Umbilical cord (tissue), 2 donors: ENCODE measurements at places on chromosomes 7 and 10.

DNA sequence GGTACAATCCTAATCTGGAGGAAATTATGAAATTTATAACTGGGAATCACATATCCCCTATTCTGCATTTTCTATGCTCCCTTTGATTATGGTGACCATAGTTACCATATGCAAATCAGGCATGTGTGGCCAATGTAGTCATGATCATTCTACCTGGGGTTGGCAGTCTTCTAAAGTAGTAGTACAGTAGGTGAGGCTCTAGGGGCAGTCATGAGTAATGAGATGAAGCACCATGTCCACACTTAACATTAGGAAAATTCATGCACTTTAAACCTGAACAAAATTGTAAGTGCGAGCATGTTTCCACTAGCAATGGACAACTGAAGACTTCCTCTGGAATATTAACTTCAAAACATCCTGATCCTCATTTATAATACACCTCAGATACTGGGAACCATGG is 545.9 kb downstream of the SUGCT start:
- no peak for DNase-seq

- DNase-seq: no peak
These were observed 756.3 kb downstream of the AUTS2 start for GRCh38 chr7:70354409-70355169.

GRCh38 chr10:103758294-103758681 is 97.1 kb downstream of the SH3PXD2A start:
- DNase-seq: no peak

DNA sequence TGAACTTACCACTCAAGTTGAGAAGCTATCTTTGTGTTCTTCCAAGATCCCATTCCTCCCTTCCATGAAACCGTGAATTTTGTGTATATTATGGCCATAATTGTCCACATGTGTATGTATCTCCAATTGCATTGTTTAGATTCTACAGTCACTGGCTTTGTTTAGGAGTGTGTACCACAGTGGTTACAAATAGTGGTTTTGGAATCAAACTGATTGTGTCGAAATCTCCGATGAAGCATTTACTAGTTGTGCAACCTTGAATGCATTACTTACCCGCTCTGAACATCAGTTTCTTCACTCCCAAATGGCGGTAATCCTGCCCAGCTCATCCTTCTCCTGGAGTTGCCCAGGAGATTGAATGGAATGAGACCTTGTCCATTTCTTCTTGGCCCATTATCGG is 145.0 kb upstream of the ZNF32 start:
- DNase-seq: no peak

GRCh38 chr10:100968863-100969186 is 479 bp upstream of the SEMA4G start:
- DNase-seq: no peak

- no peak for DNase-seq
These were observed 1147.3 kb downstream of the XPNPEP1 start for GRCh38 chr10:108775911-108776475.

DNA sequence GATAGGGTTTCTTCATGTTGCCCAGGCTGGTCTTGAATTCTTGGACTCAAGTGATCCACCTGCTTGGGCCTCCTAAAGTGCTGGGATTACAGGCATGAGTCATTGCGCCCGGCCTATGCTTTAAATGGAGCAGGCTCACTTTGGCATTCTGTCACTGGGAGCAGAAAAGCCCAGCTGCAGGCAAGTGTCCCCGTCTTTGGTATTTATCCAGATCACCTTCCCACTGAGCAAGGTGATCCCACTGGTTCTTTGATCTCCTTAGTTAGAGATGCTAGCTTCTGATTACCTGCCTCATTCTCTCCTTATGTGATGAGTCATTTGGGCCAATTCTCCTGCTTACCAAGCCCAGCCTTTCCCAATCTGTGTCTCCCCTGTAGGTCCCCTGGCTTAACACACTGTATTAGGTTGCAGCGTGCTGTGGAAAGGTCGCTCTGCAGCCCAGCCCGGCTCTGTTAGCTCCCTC is 39.3 kb downstream of the SPDYE5 start:
- DNase-seq: peak; percentile 7

DNA sequence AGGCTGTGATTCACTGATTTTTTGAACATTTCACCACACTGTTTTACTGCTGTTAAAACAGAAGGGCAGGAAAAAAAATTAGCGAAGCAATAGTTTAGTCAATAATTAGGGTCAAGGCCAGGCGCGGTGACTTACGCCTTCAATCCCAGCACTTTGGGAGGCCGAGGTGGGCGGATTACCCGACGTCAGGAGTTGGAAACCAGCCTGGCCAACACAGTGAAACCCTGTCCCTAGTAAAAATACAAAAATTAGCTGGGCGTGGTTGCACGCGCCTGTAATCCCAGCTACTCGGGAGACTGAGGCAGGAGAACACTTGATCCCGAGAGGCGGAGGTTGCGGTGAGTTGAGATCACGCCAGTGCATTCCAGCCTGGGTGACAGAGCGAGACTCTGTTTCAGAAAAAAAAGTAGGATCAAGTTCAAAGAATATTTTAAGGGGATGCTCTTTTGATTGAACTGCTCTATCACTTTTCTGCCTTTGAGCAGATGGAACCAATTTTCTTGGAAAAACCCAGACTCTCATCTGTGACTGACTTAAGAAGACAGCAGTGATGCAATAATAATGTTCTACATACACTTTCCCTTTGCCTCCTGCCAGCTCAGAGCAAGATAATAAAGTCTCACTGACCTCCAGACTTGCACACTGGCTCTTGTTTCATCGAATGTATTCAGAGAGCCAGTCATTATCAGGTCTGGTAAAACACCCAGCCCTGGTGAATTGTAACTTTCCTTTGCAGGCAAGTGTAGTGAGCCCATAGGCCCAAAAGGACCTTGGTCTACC is 1.6 kb upstream of the PPA1 start:
- peak; percentile 95 for DNase-seq

DNA sequence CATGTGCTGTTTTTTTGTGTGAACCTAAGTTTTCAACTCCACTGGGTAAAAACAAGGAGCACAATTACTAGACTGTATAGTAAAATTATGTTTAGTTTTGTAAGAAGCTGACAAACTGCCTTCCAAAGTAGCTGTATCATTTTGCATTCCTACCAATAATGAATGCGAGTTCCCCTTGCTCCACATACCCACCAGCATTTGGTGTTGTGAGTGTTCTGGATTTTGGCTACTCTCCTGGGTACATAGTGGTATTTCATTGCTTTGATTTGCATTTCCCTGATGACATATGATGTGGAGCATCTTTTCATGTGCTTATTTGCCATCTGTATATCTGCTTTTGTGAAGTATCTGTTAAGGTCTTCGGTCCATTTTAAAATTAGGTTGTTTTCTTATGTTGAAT is 178.2 kb downstream of the HIBADH start:
- DNase-seq: no peak

- DNase-seq: no peak
These were observed 2.5 kb upstream of the PTPRN2 start for GRCh38 chr7:158590181-158590530.

DNA sequence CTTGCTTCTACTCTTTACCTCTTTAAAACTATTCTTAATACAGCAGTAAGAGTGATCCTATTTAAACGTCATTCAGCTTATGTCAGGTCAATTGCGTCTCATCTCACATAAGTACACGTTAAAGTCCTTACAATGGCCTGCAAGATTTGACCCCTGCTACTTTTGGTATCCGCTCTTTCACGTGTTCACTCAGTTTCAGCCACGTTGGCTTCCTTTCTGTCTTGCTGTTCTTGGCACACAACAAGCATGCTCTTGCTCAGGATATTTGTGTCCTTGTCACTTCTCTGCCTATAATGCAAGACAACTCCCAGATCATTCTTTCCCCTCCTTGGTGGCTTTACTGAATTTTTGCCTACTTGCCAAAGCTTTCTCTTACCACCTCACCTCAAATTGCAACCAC is 296.8 kb downstream of the PCLO start:
- DNase-seq: no peak

GRCh38 chr10:63708421-63708820 is 187.2 kb downstream of the REEP3 start:
- DNase-seq: no peak

DNA sequence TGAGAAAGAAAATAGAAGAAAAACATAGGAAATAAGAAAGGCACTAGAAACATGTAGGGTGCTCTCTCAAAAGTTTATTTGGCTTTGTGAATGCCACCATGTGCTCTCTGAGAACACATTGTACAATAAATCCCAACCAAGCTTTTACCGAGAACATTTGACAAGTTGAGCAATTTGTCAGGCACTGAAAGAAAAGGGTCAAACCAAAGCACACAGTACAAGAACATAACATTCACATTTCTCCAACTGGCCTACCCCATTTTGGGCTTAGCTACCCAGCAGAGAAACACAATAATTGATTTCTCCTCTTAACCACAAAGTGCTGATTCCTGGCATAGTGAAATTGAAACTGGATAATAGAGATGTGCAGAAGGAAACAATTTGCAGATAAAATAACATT is 69.2 kb upstream of the SLC39A12 start:
- no peak for DNase-seq

GRCh38 chr7:33185786-33186185 is 56.4 kb downstream of the BBS9 start:
- peak; percentile 71 for DNase-seq

- DNase-seq: no peak
These were observed 16.3 kb upstream of the ORAI2 start for GRCh38 chr7:102417105-102417504.

- DNase-seq: no peak
These were observed 131.1 kb upstream of the RSU1 start for GRCh38 chr10:16948361-16948760.

DNA sequence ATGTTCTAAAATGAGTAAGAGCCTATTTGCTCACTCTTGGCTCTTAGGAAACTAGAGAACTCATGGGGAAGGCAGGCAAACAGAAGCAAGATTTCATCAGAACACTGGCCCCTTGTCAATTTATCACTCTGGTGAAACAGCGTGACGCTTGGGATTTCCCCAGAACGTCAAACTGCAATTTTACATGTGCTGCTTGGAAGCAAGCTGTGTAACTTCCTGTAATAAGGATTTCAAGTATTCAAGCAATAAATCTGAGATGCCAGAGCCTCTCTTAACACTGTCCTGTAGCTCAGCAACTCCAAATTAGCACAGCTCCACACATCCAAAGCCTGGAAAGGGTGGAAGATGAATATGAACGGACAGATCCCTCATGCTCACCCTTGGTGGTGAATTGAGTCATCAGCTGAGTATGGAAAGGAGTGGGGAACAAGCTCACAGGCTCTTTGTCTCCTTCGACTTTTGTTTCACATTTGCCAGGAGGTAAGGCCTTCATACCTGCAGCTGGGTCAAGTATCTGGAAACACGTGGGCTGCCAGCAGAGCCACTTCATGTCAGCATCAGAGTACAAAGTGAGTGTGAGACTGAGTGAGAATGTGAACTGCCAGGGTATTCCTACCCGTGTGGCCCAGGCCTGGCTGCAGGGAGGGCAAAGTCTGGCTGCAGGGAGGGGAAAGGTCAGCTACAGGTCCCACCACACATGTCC is 140.4 kb upstream of the NAMPT start:
- DNase-seq: peak; percentile 70

DNA sequence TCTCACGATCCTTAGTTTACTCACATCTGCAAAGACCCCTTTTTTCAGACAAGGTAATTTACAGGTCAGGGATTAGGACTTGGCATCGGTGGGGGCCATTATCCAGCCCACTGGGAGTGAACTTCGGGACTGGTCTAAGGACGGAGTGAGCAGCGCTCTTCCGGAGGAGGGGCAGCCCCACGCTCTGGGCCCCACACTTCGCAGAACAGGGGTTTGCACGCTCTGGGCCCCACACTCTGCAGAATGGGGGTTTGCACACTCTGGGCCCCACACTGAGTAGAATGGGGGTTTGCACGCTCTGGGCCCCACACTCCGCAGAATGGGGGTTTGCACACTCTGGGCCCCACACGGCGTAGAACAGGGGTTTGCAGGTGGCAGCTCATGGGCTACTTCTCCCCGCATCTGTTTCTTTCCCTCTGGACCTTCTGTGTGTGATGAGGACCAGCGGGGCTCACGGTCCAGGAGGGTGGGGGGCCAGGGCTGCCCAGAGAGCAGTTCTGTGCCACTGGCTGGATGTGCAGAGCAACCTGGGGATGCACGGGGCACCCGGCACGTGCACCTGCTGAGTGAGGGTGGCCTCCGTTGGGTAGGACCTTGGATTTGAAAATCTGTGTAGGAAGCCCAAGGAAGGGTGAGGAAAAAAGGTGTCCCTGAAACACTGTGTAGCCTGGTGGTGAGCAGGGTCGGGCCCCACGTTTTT is 134.8 kb downstream of the WDR37 start:
- DNase-seq: no peak

GRCh38 chr7:22234227-22234626 is 122.7 kb downstream of the RAPGEF5 start:
- peak; percentile 46 for DNase-seq

DNA sequence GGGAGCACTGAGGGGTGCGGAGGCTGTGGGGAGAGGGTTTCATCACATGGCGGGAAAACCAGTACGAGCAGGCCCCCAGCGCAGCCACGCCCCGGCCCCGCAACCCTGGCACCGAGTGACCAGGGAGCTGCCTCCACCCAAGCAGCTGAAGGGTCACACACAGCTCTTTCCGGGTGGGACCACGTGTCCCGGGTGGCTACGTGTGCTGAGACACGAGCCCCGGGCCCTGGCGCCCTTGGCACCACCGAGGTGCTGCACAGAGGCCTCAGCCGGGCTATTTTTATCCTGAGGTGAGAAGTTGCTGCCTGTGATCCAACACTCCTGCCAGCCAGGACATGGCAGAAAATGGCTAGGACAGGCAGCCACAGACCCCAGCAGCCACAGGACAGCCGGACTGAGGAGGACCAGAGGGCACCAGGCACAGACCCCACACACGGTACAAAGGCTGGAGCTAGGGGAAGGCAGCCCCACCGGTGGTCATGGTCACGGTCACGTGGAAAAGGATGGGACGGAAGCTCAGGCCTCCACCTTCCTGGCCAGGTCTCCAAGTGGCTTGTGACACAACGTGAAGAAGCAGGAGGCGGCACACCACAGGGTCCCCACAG is 223.7 kb downstream of the MAD1L1 start:
- no peak for DNase-seq

DNA sequence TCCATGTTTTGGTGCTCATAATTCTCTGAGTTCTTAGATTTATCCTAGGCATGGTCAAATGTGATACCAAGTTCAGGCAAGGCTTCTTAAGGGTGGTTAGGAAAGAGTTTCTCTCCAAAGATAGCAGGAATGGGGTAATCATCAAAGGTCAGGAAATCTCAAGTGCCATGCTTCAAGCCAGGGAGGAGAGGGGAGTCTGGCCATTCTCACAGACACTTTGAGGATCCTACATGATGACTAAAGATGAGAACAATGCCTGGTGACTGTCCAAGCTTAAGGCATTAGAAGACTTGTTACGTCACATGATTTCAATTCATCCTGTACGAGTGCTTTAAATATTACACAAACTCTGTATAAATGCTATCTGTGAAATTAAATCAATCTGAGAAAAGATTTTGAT is 59.4 kb downstream of the POM121L12 start:
- DNase-seq: peak; percentile 17

DNA sequence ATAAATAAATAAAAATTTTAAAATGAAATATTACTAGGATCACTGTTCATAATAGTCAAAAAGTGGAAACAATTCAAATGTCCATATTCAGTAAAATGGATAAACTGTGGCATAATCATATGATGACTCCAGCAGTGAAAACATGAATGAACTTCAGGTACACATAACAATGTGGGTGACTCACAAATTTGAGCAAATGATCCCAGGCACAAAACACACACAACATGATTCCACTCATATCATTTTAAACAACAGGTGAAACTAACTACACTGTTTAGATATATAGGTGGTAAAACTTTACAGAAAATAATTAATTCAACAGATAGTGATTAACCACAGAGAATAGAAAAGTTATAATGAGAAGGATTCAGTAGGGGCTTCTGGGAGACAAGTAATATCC is 14.7 kb upstream of the SAMD8 start:
- no peak for DNase-seq

GRCh38 chr7:43646603-43647338 is 63.9 kb downstream of the STK17A start:
- peak; percentile 32 for DNase-seq
